ENCODE measurements at places on chromosomes 11 and 22.

- DNase-seq: no peak
These were observed 1.0 kb downstream of the PAX6 start for GRCh38 chr11:31809857-31810778.

DNA sequence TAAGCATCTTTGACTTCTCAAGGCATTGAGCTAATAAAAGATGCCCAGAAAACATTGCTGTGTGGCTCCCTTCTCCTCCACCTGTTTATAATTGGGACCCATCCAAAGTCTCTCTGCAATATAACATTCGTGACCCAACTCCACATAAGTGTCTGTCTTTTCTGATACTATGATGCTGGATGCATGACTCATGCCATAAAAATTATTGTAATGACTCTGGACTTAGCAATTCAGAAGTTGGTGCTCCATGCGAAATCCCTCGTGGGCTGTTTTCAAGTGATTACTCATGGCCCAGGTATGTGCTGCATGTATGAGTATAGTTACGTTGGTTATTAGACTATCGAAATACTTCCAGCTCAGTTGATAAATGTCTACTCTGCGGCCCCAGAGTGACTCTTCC lies 11.7 kb downstream of the FJX1 start:
- DNase-seq: no peak

DNA sequence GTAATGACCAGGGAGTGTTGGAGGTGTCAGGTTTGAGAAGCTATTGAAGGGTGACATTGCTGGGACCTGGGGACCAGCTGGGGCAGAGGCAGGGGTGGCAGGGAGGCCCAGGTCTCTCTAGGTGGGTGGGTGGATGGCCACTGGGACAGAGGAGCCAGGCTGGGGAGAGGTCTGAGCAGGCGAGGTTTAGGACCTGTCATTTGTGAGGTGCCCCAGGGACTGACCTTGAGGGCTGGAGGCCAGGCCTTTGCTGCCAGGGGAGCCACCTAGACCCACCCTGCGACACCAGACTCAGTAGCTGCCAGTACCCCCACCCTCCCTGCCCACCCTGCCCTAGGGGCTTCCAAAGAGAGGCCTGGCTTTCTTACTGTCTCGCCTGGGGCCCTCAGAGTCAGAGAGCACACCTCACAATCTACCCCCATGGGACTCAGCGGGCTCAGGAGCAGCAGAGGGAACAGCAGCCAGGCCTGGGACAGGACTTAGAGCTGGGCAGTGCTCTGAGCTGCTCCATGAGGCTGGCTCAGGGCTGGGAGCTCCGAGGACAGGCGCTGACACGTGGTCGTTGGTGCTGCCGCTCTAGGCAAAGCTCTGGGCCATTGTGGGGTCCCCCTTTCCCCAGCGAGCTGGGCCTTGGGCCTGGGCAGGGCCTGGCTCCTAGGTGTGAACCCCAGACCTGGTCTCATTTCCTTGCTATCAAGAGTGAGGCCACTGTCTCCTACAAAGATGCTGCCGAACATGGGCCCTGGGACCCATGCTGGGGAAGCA lies 28.6 kb upstream of the PPARA start:
- DNase-seq: no peak

- no peak for DNase-seq
These were observed 33.8 kb downstream of the OR2AG2 start for GRCh38 chr11:6737872-6738466.

GRCh38 chr11:76616676-76617552 lies 53.6 kb downstream of the LRRC32 start:
- DNase-seq: no peak

DNA sequence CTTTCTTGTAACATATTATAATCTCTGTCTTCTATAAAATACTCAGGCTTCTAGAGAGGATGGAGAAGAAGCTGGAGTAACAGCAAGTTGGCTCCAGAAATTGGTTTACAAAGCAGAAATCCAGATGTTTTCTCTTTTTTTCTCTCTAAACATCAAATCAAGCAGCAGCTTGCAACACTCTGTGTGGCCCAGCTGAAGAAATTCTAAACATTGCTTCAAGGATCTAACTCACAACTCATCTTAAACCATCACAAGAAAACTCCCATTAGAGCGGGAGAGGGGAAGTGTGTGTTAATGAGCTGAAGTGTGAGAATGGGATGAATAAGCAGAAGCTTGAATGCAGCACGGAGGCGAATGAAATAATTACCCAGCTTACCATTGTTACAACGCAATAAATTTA lies 146.5 kb downstream of the OPCML start:
- DNase-seq: no peak

GRCh38 chr11:116610190-116610589 lies 162.6 kb downstream of the BUD13 start:
- DNase-seq: no peak

DNA sequence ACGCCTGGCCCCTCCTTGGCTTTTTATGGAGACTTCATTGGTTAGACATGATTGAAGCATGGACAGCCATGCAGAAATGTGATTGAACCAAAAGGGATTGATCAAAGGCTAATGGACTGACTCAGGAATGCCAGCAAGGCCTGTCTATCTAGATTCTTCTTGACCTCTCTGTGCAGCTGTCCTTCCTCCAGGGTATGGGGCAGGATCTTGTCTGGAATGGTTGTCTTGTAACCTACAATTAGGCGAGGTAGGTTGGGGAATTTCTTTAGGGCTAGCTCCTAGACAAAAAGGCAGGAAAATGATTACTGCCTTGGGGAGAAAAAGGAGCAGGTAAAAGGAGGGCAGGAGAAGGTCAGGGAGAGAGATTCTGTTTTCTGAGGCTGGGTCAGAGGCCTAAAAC lies 59.6 kb upstream of the INCENP start:
- no peak for DNase-seq

GRCh38 chr11:96481771-96482170 lies 92.0 kb downstream of the JRKL start:
- DNase-seq: no peak

GRCh38 chr11:118619444-118620197 lies 12.2 kb downstream of the PHLDB1 start:
- DNase-seq: no peak

- DNase-seq: no peak
These were observed 164.5 kb downstream of the SOX6 start for GRCh38 chr11:16191868-16192240.

DNA sequence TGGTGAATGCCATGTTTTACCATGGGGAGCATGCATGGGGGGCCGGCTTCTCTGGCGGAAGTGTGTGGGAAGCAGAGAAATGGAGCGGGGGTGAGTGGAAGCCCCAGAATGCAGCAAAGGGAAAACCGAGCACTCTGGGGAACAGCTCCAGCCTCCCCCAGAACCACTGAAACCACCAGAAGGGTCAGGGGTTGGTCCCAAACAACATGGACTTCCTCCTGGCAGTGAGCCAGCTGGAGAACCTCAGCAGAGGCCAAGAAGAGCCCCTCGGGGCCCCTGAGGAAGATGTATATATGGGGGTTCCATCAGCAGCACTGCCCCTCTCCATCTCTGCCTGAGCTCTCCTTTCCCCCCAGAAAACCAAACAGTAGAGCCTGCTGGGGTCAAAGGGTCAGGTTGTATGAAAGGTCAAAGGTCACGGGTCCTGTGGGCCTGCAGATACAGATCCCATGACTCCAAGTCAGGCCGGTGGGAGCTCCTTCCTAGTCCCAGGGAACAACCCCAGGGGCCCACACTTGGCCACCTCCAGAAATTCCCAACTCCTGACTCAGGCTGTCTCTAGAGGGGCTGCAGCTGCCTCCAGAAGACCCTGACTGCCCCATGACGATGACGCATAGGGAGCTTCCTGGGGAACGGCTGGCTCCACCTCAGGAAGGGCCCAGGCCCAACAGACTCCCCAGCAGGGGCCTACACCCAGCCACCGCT lies 48.5 kb upstream of the TIMP3 start:
- no peak for DNase-seq

DNA sequence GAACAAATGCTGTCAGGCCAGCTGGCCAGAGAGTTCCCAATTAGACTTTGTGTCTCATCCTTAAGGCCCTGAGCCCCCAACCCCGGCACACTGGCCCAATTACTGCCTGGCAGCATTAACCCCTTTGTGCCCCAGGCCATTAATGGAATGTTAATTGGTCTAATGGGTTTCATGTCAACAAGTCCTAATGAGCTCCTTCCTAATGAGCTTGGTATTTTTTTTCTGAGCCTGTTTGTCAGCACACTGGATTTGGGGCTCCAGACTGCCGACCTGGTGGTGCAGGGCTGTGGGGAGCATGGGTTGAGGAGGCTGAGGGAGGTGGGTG lies 148.8 kb downstream of the FEZ1 start:
- DNase-seq: no peak

DNA sequence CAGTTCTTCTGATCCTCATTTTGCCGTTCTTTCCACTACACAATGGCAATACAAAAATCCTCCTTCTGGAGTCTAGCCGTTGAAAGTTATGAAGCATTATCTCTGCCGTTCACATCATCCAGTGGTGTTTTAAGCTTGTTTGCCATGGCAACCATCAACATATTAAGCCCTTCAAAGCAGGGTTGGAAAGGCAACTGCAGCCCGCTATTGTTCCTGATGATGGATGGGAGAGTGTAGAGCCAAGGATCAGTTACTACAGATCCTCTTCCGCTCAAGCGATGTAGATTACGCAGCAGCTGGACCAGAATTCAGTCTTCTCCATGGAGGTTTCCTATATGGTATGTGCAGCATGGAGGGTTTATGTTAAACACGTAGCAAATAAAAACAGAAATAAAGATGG lies 352.7 kb downstream of the NTM start:
- DNase-seq: no peak

- DNase-seq: no peak
These were observed 118.6 kb upstream of the RASSF10 start for GRCh38 chr11:12890476-12890875.
